ENCODE measurements at places on chromosomes 4 and X. TPM values are rescaled to one million over a fixed set of nuclear protein-coding genes. Genes with fewer than 3 reads are reported as not detected.

- DNase-seq: no peak
Measured at GRCh38 chr4:25914670-25915352, 791 bp downstream of the SMIM20 start.

DNA sequence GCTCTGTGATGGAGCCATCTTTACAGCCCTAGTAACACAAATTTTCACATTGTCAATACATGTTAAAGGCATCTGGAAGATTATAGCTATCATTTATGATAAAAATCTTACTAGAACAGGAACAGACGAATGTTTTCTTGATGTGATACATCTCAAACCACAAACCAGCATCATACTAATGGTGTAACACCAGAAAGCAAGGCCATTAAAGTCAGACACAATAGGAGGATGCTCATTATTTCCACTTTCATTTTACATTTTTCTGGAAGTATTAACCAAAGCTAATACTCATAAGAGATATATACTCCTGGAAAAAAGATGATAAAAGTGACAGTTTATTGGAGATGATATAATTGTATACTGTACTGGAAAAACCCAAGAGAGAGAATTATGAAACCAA is 5.3 kb downstream of the AKAP14 start:
- no peak for DNase-seq

DNA sequence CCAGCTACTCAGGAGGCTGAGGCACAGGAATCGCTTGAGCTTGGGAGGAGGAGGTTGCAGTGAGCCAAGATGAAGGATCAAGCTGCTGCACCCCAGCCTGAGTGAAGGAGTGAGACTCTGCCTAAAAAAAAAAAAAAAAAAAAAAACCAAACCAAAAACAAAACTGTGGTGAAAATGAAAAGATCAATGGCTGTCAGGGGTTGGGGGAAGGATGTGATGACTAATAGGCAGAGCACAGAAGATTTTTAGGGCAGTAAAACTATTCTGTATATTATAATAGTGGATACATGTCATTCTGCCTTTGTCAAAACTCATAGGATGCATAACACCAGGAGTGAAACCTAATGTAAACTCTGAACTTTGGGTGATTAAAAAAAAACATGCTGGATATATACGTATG is 69.9 kb upstream of the ELOVL6 start:
- DNase-seq: no peak

GRCh38 chr4:118972167-118972566 is 83.5 kb downstream of the SYNPO2 start:
- DNase-seq: no peak

- no peak for DNase-seq
Measured at GRCh38 chr4:83793481-83793880, 257.6 kb downstream of the GPAT3 start.

DNA sequence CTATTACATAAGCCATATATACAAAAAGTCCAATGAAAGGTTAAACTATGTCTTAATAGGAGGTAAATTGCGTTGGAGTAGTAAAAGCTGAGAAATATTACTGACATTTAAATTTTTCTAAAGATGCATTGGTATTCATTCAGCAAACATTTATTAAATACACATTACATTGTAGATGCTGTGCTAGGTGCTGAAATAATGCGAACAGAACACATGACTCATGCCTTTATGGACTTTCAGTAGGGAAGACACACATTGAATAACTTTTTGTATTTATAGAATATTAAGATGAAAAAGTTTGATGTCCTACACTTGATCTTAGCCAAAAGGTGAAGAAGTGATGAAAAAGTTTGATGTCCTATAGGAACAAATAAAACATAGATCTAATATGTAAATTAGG is 871.1 kb upstream of the SLIT2 start:
- DNase-seq: no peak

- DNase-seq: no peak
Measured at GRCh38 chr4:140993370-140993769, 139.9 kb downstream of the RNF150 start.

- DNase-seq: no peak
Measured at GRCh38 chr4:62822306-62822705, 1586.9 kb downstream of the TECRL start.

- DNase-seq: no peak
Measured at GRCh38 chr4:185092535-185093197, 50.4 kb upstream of the SLC25A4 start.

GRCh38 chrX:18075603-18076002 is 145.1 kb downstream of the BEND2 start:
- DNase-seq: no peak

- no peak for DNase-seq
Measured at GRCh38 chr4:140996766-140997165, 136.5 kb downstream of the RNF150 start.

DNA sequence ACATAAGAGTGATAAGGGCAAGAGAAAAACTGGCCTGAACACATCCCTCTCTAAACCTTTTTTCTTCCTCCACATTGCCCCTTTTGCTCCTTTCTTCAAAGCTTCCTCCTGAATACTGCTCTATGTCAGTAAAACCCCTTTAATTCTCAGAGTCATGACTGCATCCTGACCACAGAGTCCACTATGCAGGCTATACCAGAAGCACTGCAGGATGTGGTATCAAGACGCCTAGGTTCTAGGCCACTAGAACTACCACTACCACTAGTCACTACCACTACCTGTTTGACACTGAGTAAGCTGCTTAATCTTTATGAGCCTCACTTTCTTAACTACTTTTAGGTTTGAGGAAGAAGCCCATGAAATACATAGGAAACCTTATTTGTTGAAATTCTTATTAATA is 38.7 kb downstream of the ARHGEF9 start:
- no peak for DNase-seq

DNA sequence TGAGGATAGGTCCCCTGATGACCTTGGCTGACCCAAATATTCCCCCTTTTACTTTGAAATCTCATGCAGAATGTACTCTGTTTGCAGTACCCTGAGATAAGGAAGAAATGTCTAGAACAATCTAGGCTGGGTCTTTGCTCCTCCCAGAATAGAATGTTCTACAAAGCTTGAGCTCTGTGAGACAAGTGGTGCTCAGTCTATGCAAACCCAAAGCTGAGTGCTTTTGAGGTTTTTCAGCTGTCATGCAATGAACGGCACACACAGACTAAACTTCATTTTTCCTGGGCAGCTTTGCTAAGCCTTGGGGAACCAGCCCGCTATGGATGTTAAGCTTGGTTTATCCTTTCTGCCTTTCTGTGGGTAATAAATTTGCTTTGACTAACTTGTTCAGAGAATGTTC is 513.6 kb downstream of the FAT4 start:
- DNase-seq: no peak

- DNase-seq: no peak
Measured at GRCh38 chr4:152996111-152996571, 60.0 kb downstream of the FHDC1 start.

DNA sequence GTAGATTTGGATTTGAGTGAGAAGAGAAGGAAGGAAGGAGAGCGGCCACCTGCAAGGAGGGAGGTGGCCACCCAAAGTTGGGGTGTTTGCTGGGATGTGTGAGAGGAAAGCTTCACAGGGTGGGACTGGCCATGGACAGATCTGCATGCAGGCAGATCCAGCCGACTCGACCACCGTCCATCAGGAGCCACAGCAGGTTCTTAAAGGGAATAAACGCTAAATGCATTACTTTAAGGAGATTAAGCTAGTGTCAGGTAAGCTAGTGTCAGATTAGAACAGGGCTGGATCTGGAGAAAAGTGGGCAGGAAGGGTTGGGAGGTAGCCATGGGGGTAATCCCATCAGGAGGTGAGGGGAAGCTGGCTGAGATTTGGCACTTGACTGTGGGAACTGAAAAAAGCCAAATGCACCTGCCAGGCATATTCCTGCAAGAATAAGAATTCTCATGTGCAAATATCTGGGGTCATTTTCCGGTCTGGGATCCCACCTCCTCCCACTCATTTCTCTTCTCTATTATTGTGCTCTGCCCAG is 79.6 kb downstream of the MGST2 start:
- DNase-seq: no peak

GRCh38 chr4:148335133-148335532 is 107.1 kb downstream of the NR3C2 start:
- no peak for DNase-seq

DNA sequence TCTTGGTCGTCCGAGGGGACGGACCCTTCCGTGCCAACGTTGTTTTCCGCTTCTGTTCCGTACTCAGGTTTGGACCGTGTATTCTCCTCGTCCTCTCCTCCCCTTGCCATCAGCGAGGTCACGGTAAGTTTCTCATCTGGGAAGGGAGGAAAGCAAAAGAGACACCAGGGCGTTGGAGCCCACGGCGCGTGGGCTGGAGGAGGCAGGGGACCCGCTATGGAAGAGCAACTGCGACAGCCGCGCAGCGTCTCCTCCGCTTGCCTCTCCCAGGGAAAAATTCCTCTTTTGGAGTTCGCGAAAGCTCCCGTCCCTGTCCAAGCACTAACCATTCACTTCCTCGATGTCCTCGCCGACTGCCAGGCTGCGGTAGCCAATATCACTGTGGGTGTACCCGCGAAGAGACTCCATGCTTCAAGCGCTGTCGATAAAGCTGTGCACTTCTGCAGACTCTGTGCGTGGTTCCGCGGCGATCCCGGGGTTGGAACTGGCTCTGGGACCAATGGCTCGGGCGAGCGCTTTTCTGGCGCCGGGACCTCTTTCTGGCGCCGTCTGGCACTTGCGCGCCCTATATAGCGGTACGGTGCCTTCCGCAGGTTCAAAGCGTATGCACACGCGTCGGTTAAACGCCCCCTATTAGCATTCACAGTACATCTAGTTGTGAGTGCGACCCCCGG is at the start of gene ESX1:
ESX1 (minus strand) TSS at position 492 of the 674 bp plus-strand sequence; CDS start at position 408, 84 bp downstream.
- DNase-seq: no peak

DNA sequence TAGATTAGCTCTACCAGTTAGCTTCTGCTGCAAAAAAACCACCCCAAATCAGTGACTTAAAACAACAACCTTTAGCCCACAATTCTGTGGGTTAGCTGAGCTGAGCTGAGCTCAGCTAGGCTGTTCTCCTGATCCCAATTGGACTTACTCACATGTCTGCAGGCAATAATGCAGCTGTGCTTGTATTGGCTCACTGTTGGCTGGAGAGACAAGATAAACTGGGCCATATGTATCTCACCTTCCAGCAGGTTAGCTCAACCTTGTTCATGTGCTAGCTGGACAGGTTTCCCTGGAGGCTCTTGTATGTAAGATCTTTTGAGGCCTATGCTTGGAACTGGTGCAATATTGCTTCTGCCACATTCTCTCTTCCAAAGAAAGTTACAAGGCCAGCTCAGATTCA is 261.5 kb upstream of the ADGRL3 start:
- no peak for DNase-seq

GRCh38 chr4:121740796-121741409 is 24.1 kb downstream of the SMIM43 start:
- DNase-seq: no peak

DNA sequence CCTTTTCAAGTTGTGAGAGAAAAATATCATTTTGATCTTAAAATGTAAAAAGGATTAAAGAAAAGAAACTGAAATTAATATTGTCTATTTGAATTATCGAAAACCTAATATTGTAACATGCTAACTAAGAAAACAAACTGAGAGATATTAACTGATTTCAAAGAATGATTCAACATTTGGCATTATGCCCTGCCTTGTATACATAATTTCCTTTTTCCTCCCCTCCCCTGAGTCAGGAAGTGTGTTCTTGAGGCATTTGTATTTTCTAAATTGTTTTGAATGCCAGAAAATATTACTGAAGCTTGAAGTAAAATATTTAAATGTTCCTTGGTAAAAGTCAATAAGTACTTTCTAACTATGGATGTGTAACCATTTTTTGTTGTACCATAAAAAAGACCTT is 49.4 kb downstream of the RPS6KA3 start:
- no peak for DNase-seq

DNA sequence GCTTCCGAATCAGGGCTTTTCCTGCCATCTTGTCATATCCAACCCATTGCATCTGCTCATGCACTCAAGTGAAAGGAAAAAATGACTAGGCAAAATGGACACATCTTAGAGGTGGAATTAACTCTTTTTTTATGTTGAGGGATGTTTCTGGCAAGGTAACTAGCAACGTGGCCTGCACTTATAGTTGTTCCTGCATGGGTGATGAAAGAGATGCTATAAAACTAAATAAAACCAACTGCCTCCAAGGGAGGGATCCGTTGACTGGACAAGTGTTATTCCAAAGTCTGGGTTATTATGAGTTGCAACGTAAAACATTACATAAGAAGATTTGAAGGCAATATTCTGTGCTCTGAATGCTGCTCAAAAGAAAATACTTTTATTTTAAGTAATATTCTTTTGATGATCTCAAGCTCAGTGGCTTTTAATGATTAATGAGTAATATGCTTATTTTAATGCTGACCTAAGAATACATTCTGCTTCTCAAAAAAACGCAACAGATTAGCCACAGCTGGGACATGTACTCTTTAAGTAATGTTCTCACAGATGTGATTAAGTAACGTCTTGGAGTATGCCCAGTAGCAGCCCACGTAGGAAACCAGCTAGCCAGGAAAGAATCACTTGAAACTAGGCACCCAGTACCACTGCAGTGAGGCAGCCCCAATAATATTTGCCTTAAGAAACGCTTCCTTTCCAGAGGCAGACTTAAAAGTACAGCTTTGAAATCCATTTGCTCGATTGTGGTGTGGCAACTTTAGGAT is 27.4 kb downstream of the KLF3 start:
- no peak for DNase-seq

DNA sequence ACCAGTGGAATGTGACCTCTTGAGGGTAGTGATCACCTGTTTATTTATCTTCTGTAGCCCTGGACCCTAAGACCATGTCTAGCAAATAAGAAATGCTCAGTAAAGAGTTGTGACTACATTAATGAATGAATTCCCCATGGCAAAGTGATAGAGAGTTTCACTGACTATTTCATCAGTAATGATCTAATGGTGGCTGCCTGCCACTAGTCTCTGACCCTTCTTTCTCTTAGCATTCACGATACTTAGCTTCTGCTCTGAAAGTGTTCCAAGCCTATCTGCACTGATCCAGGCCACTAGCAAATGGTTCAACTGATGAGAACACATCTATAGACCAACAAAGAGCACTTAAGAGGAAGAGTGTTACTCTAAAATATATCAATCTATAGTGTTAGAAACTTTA is 50.0 kb upstream of the RASGEF1B start:
- DNase-seq: no peak

GRCh38 chr4:79883290-79883689 is 189.7 kb downstream of the ANTXR2 start:
- no peak for DNase-seq

The TLR8 gene
- 0.05 TPM for total RNA-seq

The STPG2 gene
- total RNA-seq: 0.88 TPM

The DMD gene
- 34.9 TPM for total RNA-seq

The NCBP2L gene
- 0.20 TPM for total RNA-seq

The COL4A5 gene
- total RNA-seq: 1.1 TPM

The TAF7L gene
- not detected for total RNA-seq

The ARHGAP36 gene
- total RNA-seq: not detected

The CC2D2A gene
- total RNA-seq: 3.1 TPM

The SPOCK3 gene
- 0.28 TPM for total RNA-seq
